Right renal pelvis (tissue), 4 donors: ENCODE measurements at places on chromosomes 1 and 21.

DNA sequence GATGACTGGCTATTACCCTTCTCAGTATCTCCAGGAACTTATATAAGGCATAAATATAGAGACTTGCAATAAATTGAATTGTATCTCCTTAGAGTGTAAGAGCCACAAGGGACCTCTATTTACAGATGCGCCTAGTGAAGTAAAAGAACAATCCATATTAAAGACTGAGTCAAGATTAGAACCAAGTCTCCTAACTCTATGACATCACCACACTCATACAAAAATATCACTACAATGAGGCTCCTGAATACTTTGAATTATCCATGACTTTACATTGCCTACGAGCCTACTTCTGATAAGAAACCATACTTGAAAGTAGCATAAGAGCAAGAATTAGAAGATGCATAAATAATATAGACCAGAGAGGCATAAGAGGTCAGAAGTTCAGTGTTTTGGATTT lies 18.8 kb downstream of the DPYD start:
- DNase-seq: no peak

DNA sequence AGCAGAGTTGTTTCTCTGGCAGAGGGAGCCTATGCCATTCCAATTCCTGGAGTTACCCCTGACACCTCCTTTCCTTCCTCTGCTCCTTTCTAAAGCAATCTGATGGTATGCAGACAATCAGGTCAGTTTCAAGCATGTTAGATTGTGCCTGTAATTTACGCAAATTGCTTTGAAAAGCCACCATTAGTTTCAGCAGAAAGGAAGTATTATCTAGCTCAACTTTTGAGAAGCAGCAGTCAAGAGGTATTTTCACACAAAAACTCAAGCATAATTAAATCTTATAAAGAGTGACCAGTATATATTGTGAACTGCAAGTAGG lies 2.2 kb downstream of the ERRFI1 start:
- no peak for DNase-seq

DNA sequence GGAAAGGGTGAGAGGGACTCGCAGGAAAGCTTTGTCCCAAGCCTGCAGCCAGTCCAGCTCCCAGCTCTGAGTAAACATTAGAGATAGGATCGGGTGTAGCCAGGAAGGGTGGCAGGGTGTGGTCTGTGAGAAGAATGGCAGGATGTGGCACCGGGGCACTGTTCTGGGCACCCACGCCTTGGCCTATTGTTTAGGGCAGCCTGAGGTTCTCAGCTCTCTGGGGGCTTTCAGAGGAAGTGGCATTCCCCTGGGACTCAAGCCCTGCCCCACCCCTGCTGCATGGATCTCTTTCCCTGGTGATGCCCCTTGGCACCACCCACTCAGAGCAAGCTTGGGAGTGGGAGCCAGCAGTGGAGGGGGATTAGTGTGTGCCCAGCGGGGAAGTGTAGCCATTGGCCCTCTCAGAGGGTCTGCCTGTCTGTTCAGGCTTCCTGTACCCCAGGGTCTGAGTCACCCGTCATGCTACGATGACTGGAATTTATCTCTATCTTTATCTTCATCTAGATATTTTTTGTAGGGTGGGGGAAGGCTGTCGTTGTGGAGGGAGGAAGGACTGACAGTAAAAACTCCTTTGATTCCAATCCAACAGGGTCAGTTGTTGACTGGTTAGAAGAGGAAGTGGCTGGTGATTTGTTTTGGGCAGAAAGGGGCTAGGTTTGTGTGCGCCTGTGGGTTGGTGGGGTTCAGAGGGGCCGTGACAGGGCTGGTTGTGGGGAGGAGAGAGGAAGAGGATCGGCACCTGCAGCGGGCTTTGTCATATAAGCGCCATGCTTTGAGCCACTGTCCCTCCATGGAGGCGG lies 31.6 kb downstream of the SOX13 start:
- no peak for DNase-seq

DNA sequence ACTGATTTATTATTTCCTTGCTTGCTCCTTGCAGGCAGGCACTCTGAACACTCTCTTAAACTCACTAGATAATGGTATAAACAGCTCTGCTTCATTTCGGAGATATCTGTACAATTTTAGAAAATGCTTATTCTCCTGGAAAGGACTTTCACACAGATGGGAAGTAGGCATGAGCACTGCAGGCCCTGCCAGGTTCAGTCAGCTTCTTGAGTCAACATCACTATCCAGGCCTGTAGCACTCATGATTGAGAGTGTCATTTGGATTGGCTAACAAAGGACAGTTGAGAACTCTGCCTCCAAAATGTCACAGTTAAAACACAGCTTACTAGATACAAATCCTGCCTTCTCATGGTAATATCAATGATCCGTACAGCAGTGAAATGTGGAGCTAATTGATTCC lies 181.9 kb downstream of the CYYR1 start:
- DNase-seq: no peak

DNA sequence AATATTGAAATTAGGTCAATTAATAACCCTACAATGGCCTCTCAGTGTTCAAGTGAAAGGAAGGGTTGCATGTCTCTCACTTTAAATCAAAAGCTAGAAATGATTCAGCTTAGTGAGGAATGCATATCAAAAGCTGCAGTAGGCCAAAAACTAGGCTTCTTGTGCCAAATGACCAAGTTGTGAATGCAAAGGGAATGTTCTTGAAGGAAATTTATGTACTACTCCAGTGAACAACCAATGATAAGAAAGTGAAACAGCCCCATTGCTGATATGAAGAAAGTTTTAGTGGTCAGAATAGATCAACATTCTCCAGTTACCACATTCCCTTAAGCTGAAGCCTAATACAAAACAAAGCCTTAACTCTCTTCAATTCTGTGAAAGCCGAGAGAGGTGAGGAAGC lies 10.0 kb downstream of the MAEL start:
- DNase-seq: no peak

- DNase-seq: no peak
Observed at GRCh38 chr1:48470481-48470855, 1.5 kb downstream of the SPATA6 start.

GRCh38 chr1:247500865-247501264 lies 35.4 kb downstream of the OR2C3 start:
- no peak for DNase-seq

DNA sequence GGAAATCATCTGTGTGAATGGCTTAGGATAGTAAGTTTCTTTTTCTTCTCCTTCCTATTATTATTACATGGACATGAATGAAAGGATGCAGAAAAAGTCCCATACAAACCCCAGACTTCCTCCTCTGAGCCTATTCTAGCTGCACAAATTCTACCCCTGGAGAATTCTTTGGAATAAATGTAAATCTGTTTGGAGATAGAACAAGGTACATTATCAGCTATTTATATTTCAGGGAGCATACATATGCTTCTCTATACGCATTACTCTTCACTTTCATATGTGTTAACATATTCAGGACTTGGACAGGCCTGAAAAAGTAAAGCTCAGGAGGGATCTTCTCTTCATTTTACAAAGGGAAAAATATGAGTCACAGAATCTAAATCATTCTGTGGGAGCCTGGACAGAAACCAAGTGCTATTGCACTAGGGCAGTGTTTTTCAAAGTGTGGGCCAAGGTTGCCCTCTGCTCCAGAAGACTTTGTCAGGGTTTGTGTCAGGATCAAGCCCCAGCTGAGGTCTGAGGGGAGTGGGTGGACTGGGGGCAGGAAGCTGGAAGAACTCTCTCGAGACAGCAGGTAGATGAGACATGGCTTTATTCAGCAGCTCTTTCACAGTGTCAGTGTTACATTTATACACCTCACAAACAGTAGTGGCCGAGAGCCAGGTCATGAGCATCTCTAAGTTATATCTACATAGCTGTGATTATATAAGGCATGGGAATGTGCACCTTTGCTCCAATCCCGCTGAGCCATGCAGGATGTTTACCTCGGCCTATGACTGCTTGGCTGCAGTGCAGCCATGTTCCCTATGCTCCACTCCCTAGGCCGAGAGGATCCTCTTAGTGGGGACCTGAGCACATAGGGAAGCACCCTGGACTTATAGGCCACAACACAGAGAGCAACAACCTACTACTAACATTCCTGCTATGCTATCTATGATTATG lies 114.3 kb downstream of the GDAP2 start:
- no peak for DNase-seq

DNA sequence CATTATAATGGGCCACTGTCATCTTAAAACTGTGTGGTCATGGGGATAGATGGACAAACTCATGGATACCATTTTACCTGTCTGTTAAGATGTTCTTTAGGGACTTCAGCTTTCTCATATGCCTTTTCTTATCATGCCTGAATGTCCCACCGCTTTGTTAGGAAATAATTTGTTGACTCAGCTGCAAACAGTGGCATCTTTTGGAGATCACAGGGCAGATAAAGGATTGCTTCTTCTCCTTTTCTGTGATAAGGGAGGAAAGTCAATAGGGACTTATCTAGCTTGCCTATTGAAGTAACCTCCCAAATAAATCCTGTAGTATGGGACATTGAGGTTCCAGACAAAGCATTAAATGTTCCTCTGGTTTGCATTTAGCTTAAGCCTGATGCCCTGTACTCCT lies 79.8 kb upstream of the KIAA0040 start:
- DNase-seq: no peak

GRCh38 chr1:234963904-234964702 lies 164.5 kb downstream of the TOMM20 start:
- no peak for DNase-seq

DNA sequence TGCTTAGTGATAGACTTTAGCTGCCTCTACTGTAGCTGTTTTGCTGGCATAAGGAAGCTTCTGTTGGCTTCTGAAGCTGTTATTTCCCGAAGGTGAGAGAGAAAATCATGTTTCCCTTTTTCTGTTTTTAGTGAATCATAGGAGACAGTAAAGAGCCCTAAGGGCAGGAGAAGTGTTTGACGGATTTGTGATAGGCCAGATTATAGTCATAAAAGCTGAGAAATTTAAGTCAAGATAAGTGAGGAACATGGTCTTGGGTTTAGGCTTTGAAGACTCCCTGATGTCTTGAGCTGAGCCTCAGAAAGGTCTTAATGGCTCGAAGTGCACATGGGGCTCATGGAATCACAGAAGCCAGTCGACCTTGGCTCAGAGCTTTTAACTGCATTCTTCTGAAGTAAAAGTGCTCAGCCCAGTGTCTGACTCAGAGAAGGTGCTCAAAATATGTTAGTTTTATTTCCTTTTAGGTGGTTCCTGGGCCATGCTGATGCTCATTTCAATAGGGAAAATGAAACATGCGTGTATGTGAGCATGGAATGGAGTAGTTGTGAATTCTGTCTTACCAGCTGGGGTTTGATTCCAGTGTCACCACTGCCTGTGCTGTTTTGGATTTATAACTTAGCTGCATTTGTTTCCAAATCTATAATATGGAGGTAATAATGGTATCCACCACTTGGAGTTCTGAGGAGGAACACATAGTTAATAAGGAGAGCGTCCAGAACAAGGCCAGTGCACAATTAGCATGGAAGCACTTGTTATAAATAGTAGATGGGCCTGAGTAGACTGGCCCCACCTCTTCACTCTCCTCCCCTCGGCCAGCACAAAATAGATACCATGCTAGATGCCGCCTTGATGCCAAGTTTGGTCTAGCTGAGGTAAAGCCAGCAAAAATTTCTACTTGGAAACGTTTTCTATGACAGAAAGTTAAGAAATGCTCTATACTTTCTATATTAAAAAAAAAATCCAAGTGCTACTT lies 99.2 kb downstream of the C1orf21 start:
- DNase-seq: no peak

- no peak for DNase-seq
Observed at GRCh38 chr1:183693521-183693920, 40.4 kb upstream of the APOBEC4 start.

GRCh38 chr1:27399251-27400025 lies 7.0 kb downstream of the GPR3 start:
- DNase-seq: no peak
